Activated CD8-positive, alpha-beta memory T cell treated with anti-CD3 and anti-CD28 coated beads for 1 hour (primary cell): ENCODE measurements at places on chromosomes 5 and 9.
A peak's percentile ranks its signal among the peaks of the same experiment; 100 is the strongest.

GRCh38 chr9:121836366-121836885, 185.0 kb downstream of the DAB2IP start:
- DNase-seq = no peak

GRCh38 chr9:5886114-5886939, 4.4 kb upstream of the MLANA start:
- DNase-seq = peak; percentile 48

- no peak for DNase-seq
Measured at GRCh38 chr9:97638666-97639065, 5.0 kb downstream of the NCBP1 start.

GRCh38 chr9:126337729-126338372, 11.2 kb downstream of the MVB12B start:
- no peak for DNase-seq

GRCh38 chr5:5505815-5506214, 83.3 kb downstream of the ICE1 start:
- DNase-seq = no peak

DNA sequence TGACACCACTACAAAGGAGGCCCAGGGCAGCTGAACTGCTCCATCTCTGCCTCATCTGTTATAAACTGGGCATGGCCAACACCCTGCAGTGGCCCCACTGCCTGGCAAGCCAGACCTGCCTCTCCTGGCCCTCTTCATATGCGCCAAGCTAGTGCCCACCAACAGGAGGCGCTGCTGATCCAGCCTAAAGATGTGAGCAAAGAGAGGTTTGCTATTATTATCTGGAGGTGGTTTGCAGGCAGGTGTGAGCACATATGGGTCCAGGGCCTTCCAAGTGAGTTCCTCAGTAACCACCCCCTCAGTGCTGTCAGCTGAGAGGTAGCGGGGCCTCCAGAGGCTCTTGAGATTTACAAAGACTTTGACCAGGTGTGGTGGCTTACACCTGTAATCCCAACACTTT, 232.2 kb downstream of the SYK start:
- peak; percentile 39 for DNase-seq

DNA sequence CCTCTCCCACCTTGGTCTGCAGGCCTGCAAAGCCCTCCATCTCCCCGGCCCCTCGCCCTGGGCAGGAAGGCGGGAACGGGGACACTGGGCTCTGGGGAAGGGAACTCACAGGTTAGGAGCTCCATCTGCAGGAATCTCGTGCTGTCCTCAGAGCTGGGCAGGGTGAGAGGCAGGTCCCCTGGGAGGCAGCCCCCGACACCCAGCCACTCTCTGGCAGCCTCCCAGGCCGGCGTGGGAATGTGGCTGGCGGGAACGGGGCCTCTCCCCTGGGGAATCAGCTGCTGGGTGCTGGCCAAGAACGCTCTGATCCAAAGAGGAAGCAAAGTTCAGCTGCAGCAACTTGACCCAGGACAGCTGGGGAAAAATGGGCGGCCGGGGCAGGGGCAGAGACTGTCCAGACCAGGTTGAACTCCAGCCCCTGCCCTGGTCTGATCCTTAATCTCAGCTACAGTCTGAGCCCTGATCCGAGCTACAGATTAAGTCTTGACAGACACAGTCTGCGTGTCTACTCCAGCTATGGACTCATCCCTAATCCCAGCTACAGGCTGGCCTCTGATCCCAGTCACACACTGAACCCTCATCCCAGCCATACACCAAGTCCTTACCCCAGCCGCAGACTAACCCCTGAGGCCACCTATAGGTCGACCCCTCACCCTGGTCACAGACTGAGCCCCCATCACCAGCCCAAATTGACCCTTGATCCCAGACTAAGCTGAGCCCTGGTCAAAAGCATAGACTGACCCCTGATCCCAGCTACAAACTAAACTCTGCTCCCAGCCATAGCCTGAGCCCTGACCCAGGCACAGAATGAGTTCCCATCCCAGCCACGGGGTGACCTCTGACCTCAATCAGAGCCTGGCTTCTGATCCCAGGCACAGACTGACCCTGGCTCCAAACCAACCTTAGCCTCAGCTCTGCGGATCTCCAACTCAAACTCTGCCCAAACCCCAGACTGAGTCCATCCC, 37.3 kb upstream of the EGFL7 start:
- DNase-seq = no peak

DNA sequence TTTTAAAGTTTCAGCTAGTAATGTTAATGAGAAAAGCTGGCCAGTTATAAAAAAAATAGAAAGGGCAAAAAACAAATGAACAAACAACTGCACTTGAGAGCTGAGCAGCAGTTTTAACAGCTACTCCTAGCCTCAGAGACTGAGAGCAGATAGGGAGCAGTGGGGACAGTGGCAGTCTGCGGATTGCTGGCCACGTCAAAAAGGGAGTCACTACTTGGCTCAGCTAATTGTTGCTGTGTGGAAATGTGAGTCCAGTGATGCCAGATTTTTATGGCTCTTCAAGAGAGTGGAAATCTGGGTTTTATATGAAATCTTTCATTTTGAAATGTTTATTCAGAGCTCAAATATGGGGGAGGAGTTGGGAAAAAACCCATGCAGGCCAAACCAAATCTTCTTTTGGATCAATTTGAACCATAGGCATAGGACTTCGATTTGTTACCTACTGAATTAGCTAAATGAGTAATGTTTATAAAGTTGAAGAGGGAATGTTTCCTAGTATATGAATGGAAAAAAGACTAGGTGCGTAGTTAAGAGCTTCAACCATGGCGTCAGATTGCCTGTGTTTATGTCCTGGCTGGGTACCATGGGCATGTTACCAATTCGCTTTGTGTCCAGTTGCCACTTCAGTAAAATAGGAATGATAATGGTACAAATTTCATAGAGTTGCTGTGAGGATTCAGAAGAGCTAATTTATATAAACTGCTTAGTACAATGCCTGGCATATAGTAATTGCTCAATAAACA, 102.1 kb downstream of the PAM start:
- DNase-seq = no peak

- DNase-seq = no peak
Measured at GRCh38 chr5:67015541-67016191, 180.9 kb downstream of the CD180 start.

DNA sequence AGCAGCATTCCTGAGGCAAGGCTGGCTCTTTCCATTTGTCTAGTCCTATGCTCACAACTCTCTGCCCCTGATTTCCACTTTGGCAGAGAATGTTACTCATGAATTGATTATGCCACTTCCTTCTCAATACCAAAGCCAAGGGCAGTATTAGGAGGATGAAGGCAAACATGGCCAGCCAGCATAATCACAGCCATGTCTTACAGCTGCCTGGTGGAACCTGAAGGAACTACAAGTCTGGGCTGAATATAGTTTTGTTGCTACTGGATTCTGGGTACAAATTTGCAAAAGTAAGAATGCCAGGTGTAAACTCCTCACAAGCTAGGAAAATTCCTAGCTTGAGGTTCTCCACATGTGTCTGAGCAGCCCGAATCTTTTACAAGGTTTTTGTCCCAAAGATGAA, 4.2 kb downstream of the SIL1 start:
- DNase-seq = no peak

DNA sequence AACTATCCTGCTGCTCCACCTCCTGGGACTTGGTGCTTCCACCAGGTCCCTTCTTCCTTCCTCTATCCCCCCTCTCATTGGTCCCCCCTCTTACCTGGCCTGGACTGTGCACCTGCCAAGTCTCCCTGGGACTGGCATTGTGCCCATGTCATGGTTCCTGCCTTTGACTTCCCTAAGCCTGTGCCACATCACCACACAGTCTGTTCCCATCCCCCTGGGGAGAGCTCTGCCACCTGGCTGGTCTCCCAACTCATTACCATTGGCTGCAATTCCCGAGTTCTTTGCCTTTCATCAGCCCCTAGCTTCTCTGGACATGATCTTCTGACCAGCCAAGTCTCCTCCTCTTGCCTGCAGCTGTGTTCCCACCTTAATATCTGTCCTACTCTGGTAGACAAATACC, 180.3 kb downstream of the SREK1 start:
- DNase-seq = no peak

DNA sequence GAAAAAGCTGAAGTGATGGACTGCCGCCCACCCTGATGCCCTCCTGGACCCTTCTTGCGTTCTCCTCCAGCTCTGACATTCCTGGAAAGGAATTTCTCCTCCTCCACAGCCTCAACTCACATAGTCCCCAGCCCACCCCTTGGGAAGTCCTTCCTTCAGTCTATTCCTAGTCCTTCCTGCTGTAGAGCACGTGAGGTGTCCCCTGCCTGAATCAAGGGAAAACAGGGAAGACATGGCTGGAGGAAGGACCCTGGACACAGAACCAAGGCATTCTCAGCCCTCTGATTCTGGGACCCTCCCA, 3.7 kb downstream of the ARID3C start:
- DNase-seq = no peak

- DNase-seq = no peak
Measured at GRCh38 chr9:90906316-90907055, 104.9 kb downstream of the SYK start.

GRCh38 chr5:149040421-149040820, 22.4 kb downstream of the SH3TC2 start:
- no peak for DNase-seq

GRCh38 chr5:90390928-90391327, 18.6 kb downstream of the CETN3 start:
- DNase-seq = no peak

DNA sequence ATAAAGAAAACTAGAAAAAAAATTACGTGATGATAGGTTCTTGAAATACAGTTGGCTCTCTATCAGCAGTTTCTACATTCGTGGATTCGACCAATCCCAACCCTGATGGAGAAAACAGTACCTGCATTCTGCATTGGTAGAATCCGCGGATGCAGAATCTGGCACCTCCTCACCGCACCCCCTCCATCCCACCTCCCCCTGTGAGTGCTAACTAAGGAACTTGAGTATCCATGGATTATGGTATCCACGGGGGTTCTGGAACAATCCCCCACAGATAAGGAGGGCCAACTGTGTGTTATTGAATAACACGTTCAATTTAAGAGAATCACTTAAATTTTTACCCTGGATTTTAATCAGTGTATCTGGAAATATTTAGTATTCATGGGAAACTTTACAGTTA, 10.5 kb upstream of the PSIP1 start:
- DNase-seq = no peak

DNA sequence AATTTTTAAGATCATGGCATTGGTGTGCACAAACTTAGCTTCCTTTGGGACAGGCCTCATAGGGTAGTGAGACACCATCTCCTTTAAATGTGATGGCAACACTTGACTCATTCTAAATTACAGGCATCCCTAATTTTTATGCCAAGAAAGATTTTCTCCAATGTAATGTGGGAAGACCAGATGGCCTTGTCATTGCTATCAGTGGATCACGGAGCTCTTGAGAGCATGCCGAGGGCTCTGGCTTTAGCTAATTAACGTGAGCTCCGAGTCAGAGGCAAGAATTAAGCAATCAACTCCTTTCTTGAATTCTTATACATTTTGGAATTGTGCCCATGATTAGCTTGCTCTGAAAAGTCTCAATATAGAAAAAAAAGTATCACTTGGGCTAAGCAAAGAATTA, 215.8 kb downstream of the LRRC70 start:
- DNase-seq = no peak

GRCh38 chr5:142772446-142773293, 2.5 kb downstream of the ARHGAP26 start:
- DNase-seq = no peak

- no peak for DNase-seq
Measured at GRCh38 chr5:132010989-132011621, 353 bp downstream of the ACSL6 start.

DNA sequence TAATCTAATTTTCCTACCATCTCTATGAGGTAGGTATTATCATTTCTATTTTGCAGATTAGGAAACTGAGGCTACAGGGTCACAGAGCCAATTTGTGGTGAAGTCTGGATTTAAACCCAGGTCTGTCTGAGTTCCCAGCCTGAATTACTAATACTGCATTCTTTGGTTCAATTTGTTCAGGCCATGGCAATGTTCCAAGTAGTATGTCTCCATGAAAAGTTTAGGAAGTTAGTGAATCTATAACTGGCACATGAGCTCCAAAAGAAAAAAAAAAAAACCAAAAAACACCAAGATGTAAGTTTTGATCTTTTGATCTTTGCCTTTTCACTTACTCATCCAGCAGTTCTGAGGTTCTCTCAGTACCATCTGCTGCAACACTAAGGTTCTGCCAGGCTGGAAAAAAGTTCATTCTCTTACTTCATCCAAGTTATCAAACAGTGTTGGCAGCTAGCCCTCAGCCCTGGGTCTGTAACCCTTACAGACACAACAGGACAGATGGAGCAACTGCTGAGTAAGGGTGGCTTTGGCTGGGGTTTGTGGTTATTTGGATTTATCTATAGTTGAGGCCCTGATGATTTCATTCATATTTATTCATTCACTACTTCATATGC, 4.4 kb upstream of the TMEM268 start:
- DNase-seq = no peak

GRCh38 chr9:133121198-133121914, at the start of gene RALGDS:
RALGDS (minus strand) TSS chr9:133121240; CDS start chr9:133121154, 86 bp downstream.
- peak; percentile 87 for DNase-seq

GRCh38 chr5:7000310-7000709, 287.1 kb downstream of the TENT4A start:
- DNase-seq = no peak

GRCh38 chr9:16039218-16039987, 486.6 kb downstream of the CCDC171 start:
- DNase-seq = no peak

DNA sequence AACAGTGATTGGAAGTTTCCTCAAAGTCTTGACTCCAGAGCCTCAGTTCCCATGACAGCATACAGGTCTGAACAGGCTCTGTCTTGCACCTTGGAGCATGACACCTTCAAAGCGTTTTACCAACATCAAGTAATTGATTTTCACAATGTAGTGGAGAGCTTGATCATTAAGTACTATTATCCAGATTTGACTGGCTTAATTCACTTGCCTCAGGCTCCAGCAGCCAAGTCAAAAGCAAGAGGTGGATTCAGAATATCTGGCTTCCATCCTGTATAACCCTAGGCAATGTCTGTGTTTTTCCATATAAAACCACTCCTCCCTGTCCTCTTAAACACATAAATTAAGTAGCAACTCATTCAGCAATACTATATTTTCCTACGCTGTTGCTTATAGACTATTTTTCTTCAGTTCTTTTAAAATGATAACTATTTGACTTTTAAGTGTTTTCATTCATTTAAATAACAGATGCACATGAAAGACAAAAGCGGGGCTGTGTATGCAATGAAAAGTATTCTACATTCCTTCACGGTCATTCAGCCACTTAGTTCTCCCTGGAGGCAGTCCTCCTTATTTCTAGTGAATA, 150.8 kb upstream of the RANBP3L start:
- DNase-seq = no peak

GRCh38 chr9:104553261-104553660, 15.7 kb upstream of the OR13C8 start:
- DNase-seq = no peak

- no peak for DNase-seq
Measured at GRCh38 chr5:88489364-88489763, 220.7 kb upstream of the TMEM161B start.
